ENCODE measurements at places on chromosomes 16 and 17.
A peak's percentile ranks its signal among the peaks of the same experiment; 100 is the strongest.

- DNase-seq, result no peak
Measured at GRCh38 chr17:60744355-60744966, 66.8 kb downstream of the BCAS3 start.

DNA sequence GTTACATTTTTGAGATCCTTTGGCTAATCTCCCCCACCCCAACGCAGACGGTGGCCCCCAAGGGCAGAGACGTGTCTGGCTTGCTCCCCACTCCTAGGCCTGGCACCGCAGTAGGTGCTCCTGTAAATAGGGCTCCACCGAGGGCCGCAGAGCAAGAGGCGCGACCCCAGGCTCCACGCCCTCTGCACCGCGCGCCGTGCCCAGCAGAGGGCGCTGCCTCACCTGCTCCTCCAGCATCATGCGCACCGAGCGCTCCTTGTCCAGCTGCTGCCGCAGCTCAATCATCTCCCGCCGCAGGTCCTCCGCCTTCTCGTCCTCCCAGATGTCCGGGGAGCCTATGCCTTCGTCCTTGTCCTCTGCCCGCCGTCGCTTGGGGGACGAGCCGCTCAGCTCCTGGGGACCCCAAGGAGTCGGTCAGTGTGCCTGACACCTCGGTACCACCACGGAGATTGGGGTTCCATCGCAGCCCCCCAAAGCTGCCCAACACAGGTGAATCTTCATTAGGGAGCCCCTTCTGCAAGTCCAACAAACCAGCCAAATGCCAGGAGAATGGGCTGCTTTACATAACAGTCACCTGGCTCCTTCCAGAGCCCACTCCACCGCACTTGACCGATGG is 11.2 kb downstream of the TFAP4 start:
- DNase-seq, result peak; percentile 36

DNA sequence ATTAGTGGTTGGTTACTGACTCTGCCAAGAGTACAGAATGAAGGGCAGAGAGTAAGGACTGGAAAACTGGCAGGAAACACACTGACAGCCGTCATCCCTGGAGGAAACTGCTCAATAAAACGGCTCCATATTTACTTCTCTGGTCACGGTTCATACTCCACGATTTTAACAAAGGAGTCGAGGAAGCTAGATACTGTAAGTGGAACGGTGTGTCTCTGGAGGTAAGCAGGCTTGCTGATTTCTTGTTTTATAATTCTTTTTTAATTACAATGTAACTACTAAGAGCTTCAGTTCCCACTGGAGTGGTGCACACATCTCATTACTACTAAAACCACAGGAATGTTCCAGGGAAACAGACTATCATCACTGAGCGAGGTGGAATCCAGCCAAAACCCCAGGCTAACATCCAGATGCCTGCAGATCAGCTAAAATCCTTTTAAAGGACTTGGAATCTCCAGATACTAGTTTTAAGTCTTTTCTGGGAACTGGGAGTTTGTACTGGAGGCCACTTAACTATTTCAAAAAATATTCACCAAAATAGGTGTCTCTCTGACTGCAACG is 17.8 kb downstream of the SERPINF1 start:
- DNase-seq, result peak; percentile 91

GRCh38 chr17:46201491-46201890 is 8.3 kb upstream of the KANSL1 start:
- no peak for DNase-seq

DNA sequence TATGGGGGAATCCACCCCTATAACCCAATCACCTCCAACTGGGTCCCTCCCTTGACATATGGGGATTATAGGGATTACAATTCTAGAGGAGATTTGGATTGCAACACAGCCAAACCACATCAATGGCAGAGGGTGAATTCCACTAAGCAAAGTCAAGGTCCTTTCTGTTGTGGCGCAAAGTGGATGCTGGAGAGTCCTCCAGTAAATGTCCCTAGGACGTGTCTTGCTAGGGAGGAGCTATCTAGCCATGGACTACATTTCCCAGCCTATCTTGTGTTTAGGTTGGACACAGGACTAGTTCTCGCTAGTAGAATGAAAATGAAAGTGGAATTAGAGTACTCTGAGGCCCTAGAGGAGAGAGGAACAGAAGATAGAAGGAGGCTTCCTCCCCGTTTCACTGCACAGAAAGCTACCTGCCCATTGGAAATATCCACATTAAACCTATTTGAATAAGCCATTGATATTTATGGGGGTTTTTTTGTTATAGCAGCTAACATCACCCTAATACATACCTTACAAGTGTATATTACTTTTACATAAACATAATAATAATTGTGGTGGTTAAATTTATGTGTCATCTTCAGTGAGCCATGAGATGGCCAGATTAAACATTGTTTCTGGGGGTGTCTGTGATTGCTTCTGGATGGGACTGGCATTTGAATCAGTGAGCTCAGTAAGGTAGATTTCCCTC is 56.7 kb upstream of the ERCC4 start:
- DNase-seq, result no peak

GRCh38 chr17:9204637-9205329 is 183.5 kb downstream of the NTN1 start:
- no peak for DNase-seq

GRCh38 chr16:4217204-4218131 is 24.4 kb downstream of the SRL start:
- DNase-seq, result no peak

GRCh38 chr17:59764292-59764741 is 56.9 kb downstream of the VMP1 start:
- DNase-seq, result no peak

DNA sequence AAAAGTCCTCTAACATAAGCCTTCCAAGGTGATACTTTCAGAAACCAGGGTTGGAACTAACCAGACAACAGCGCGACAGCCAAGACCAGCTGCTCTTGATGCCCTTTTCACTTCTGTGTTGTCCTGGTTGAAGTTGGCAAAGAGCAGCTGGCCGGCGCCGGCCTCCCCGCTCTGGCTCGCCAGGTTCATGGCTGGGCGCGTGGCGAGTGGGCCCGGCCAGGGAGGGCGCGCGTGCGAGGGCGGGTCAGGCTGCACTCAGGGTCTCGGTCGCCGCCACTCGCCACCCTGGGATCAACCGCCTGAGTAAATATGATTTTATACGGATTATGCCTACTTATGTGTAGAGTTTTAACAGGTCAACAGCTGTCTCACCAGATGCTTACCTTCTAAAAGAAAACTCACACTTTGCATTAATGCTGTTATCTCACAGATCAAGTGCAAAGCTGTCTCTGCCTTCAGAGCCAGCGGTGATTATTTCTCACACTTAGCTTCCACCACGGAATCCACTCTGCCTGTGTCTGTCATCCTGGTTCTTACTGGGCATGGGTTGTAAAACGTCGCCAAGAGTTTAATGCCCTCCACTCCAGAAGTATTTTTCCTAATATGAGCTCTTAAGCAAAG is 13.5 kb downstream of the KCTD2 start:
- no peak for DNase-seq

GRCh38 chr17:2299136-2299535 is 4.4 kb downstream of the SMG6 start:
- no peak for DNase-seq
